ENCODE measurements at places on chromosomes 12 and 14.

- DNase-seq = no peak
These were observed 111.5 kb downstream of the PRMT8 start for GRCh38 chr12:3602488-3602887.

DNA sequence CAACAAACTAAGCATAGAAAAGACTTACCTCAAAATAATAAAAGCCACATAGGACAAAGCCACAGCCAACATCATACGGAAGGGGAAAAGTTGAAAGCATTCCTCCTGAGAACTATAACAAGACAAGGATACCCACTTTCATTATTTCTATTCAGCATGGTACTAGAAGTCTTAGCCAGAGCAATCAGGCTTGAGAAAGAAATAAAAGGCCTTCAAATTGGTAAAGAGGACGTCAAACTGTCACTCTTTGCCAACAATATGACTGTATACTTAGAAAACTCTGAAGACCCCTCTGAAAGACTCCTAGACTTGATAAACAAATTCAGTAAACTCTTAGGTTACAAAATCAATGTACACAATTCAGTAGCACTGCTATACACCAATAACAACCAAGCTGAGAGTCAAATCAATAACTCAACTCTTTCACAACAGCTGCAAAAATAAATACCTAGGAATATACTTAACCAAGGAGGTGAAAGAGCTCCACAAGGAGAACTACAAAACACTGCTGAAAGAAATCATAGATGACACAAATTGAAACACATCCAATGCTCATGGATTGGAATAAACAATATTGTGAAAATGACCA is 11.6 kb upstream of the CLEC1A start:
- DNase-seq = no peak

DNA sequence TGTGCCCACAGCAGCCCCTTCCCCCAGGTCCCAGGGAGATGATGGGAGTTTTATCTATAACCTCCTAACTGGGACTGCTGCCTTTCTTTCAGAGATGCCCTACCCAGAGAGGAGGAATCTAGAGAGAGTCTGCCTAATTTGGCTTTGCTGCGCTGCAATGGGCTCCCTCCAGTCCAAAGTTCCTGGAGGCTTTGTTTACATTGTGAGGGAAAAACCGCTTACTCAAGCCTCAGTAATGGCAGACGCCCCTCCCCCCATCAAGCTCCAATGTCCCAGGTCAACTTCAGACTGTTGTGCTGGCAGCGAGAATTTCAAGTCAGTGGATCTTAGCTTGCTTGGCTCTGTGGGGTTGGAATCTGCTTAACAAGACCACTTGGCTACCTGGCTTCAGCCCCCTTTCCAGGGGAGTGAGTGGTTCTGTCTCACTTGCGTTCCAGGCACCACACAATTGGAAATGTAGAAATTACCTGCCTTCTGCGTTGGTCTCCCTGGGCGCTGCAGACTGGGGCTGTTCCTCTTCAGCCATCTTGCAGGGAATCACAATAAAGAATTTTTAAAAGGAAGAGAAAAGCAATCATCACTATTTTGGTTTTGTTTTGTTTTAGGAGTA is 262.5 kb downstream of the FOXG1 start:
- no peak for DNase-seq

DNA sequence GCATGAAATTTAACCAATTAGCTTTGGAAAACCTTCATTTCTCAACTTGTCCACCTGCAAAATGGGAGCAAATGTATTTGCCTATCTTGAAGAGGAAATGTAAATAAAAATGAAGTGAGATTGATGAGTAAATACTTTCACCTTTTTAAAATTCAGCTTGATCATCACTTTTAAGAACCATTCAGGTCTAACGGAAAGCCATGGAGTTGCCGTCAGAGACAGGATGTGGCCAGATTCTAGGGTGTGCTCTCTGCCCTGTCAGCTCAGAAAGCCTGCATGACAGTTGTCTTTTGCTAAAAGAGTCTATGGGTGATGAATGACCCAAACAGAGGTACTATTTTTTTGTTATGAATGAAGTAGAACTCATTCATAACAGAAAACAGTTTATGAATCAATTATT is 104.3 kb upstream of the SLC35F4 start:
- no peak for DNase-seq

- DNase-seq = no peak
These were observed 177.3 kb downstream of the DERA start for GRCh38 chr12:16088421-16088820.

DNA sequence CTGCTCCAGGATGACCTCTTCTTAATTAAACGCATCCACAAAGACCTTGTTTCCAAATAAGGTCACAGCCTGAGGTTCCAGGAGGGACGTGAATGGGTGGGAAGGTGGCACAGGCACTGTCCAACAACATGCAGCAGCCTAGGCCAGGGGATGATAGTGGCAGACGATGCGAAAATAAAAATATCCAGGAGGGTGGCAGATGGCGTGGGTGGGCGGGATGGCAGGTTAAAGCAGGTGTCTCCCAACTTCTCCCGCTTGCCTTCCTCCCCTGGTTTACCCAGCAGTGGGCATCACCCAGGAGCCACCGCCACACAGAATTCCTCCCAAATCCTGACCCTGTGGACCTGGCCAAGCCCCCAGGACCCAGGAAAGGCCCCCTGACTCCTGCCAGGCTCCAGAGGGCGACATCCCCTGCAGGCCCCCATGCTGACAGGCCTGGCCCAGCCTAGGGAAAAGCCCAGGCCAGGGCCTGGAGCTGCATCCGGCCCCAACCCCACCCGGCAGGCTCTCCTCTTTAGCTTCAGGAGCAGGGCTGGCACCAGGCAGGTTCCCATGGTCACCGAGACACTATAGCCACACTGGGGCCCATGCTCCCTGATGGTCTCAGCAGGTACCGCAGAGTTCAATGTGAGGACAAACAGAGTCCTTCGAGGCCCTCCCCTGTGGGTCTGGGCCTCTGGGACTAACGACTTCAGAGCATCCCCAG is 9.7 kb downstream of the NCOR2 start:
- DNase-seq = no peak

DNA sequence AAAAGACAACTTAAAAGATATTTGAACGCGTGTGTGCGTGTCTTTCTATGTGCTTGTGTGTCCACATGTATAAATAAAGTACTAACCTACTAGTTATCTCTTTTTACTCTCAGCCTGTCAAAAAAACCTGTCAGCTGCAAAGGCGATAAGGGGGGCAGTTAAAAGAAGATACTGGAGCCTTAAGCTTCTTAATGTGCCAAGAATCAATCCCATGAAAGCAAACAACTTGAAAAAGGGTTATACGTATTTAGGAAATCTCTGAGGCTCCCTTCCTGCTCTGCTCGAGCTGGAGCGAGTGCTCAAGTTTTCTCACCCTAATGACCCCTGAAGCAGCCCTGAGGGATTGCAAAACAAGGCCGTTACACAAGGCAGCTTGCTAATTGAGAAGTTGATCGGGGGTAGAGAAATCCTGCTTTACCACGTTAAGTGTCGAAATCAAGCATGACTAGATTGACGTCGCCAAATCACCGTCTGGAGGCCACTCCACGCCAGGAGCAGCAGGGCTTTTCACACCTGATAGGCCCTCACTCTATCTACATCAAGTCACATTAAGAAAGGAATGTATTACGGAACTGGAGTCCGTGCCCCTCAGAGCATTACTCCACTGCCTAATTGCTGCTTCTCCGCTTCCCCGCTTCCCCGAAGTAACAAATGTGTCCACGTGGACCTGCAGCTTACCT is 32.4 kb downstream of the LMO3 start:
- no peak for DNase-seq

GRCh38 chr12:124039276-124039675 is 66.3 kb downstream of the ZNF664 start:
- DNase-seq = no peak

DNA sequence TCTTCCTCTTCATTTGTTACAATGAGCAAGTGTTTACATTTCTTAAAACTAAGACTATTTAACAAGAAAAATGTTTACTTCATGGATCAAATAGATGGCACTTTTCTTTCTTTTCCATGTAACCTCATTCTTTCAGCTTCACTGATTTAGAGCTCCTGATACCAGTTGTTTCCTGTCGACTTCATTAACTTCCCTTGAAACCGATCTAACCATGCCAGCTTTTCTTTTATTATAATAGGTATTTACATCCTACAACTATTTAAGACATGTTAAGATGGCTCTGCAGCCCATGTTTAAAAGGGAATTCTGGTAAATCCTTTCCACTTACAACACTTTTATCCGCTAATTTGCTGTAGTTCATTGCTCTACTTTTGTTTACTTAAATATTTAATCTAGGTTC is 107.3 kb upstream of the DCN start:
- no peak for DNase-seq

- DNase-seq = no peak
These were observed 133.1 kb downstream of the TMEM30B start for GRCh38 chr14:61147831-61148549.

DNA sequence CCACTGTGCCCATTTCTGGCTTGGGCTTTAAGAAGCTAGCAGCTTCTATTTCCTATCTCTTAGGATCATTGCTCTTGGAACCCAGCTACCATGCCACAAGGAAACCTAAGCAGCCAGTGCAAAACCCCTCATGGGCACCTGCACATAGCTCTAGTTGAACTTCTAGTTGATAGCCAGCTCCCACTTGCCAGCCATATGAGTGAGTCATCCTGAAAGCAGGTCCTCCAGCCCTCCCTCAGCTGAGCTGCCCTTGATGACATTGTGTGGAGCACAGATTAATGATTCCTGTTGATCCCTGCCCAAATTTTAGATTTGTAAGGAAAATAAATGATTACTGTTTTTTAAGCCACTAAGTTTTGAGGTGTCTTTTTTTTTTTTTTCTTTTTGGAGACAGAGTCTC is 234.2 kb upstream of the FBXO33 start:
- no peak for DNase-seq

- no peak for DNase-seq
These were observed 97.2 kb upstream of the PSMC1 start for GRCh38 chr14:90159146-90159545.

All from activated effector memory CD4-positive, alpha-beta T cell treated with anti-CD3 and anti-CD28 coated beads, Interleukin-2, amount 50 U/mL, for 16 hours (primary cell).